Left lobe of liver (tissue), 2 donors: ENCODE measurements at places on chromosomes 4 and X. TPM values are rescaled to one million over a fixed set of nuclear protein-coding genes. Genes with fewer than 3 reads are reported as not detected.

Gene DDX53
- not detected for total RNA-seq

Gene PRKG2
- total RNA-seq: not detected

Gene IL1RAPL1
- not detected for total RNA-seq

Gene IQSEC2
- total RNA-seq: 2.5 TPM

Gene TMEM144
- 1.5 TPM for total RNA-seq

Gene ZCCHC4
- 4.1 TPM for total RNA-seq

Gene CTPS2
- total RNA-seq: 7.8 TPM

Gene AMELX
- total RNA-seq: not detected

Gene NDP
- total RNA-seq: not detected

Gene IL21
- not detected for total RNA-seq

Gene RHOH
- total RNA-seq: 0.70 TPM

Gene NAT8L
- 0.05 TPM for total RNA-seq
